ENCODE measurements at places on chromosomes 3 and 15.
A peak's percentile ranks its signal among the peaks of the same experiment; 100 is the strongest.

DNA sequence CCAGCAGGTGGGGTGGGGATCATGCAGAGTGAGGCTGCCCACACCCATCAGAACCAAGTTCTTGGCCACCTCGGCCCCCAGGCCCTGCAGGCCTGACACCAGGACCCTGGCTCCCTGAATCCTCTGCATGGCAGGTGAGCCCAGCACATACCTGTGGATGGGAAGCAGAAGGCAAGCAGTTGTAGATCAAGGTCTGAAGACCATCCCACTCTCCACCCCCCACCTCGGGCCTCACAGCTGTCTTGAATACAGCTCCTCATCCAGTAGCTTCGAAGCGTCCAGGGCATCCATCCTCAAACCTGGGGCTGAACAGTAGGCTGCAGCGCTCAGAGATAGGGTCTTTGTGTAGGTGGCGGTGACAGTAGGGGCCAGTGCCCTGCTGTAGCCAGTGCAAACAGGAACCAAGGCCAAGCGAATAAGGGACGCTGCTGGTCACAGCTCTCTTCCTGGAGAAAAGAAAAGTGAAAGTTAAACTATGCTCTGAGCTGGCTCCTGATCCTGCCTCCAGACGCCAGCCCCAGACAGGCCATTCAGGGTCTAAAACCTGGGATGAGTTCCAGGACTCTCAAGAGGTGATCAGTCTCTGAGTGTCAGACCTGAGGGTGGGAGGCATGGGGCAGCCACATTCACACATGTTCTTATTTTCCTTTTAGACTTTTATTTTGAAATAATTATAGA lies at the start of gene UBA7:
Gene UBA7, minus strand, starts transcription at position 457 of the 678 bp plus-strand sequence. Its CDS starts 166 bp downstream, at position 291.
- H3K4me3 ChIP-seq = peak within 1 kb of the TSS; percentile 57
- peaks cover 19% of the 10 kb centered on the region for H3K4me1 ChIP-seq
- no peaks in the 10 kb centered on the region for H3K27me3 ChIP-seq

- no peak for DNase-seq
- no peak overlapping the region for H3K27ac ChIP-seq
- no peaks in the 10 kb centered on the region for H3K4me1 ChIP-seq
- no peak overlapping the region for H3K4me3 ChIP-seq
- no peaks in the 10 kb centered on the region for H3K27me3 ChIP-seq
Measured at GRCh38 chr3:81270603-81271379, 490.7 kb downstream of the GBE1 start.

- no peaks in the 10 kb centered on the region for H3K36me3 ChIP-seq
- DNase-seq = no peak
- peaks cover 100% of the 10 kb centered on the region for H3K27me3 ChIP-seq
- H3K4me3 ChIP-seq = peak overlapping the region; percentile 14
- peaks cover 17% of the 10 kb centered on the region for H3K4me1 ChIP-seq
Measured at GRCh38 chr3:147393943-147394883, 12.1 kb downstream of the ZIC4 start.

GRCh38 chr15:66955871-66956585 lies 109.4 kb upstream of the SMAD3 start:
- H3K4me3 ChIP-seq = no peak overlapping the region
- H3K27ac ChIP-seq = no peak overlapping the region
- peaks cover 12% of the 10 kb centered on the region for H3K4me1 ChIP-seq

- H3K36me3 ChIP-seq = no peaks in the 10 kb centered on the region
- no peak overlapping the region for H3K27ac ChIP-seq
- H3K4me1 ChIP-seq = peaks cover 1% of the 10 kb centered on the region
- H3K27me3 ChIP-seq = no peaks in the 10 kb centered on the region
Measured at GRCh38 chr3:7315037-7315436, 454.1 kb downstream of the GRM7 start.

- H3K4me1 ChIP-seq = no peaks in the 10 kb centered on the region
- H3K36me3 ChIP-seq = no peaks in the 10 kb centered on the region
- no peak overlapping the region for H3K27ac ChIP-seq
- H3K4me3 ChIP-seq = no peak overlapping the region
- H3K27me3 ChIP-seq = no peaks in the 10 kb centered on the region
Measured at GRCh38 chr15:51629612-51630011, 7.0 kb upstream of the DMXL2 start.

GRCh38 chr15:62644216-62644888 lies 398.2 kb upstream of the TPM1 start:
- H3K27me3 ChIP-seq = no peaks in the 10 kb centered on the region
- no peak overlapping the region for H3K27ac ChIP-seq
- no peak for DNase-seq
- H3K4me1 ChIP-seq = peaks cover 18% of the 10 kb centered on the region

DNA sequence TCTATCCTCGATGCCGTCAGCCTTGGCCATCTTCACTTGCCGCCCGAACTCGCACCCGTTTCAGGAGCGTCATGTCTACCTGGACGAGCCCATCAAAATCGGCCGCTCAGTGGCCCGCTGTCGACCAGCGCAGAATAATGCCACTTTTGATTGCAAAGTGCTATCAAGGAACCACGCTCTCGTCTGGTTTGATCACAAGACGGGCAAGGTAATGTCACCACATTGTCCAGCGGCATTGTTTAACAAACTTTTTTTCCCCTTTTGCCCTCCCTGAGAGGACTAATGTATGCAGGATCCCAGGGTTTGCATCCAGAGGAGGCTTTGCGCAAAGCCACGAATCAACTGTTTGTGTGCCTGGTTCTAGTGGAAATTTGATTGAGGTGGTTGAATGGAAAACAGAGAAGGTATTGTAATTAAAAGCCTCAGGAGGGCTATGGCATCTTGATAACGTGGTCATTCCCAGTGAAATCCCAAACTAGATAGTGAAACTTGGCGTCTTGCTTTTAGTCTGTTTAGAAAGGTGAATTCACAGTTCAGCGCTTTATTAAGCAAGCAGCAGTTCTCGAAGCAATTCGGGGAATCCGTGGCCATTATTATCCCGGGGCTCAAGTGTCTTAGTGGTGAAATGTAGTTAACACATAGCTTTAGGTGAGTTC lies 1.7 kb downstream of the SLMAP start:
- H3K4me1 ChIP-seq = no peaks in the 10 kb centered on the region
- no peak for DNase-seq
- H3K36me3 ChIP-seq = peaks cover 22% of the 10 kb centered on the region
- peak overlapping the region; percentile 98 for H3K4me3 ChIP-seq
- H3K27ac ChIP-seq = peak overlapping the region; percentile 98

DNA sequence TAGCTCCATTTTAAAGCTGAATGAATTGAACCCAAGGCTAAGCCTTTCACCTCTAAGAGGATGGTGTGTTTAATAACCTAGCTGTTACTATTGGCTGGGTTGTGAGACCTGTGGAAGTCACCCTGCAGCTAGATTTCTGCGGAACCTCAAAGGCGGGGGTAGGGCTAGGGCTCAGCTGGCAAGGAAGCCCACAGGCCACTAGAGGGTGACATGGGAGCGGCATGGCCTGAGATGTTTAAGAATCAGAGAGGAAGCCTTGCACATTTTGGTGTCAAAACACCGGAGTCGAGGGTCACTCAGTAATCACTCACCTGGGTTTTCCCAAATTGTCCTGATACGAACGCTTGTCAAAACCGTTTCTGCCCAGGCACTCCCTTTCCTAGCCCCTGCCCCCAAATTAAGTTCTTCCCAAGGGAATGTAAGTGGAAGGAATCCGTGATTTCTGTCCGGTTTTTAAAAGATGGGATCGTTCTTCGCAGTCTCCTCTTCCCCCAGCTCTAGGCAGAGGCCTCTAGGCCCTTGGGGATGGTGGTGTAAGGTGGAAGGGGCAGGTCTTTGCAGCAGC lies 3.8 kb upstream of the ACAD9 start:
- no peak for DNase-seq
- H3K4me3 ChIP-seq = no peak overlapping the region
- H3K36me3 ChIP-seq = no peaks in the 10 kb centered on the region
- H3K27ac ChIP-seq = no peak overlapping the region
- no peaks in the 10 kb centered on the region for H3K27me3 ChIP-seq

- H3K27me3 ChIP-seq = no peaks in the 10 kb centered on the region
- no peak overlapping the region for H3K27ac ChIP-seq
- no peak for DNase-seq
- no peaks in the 10 kb centered on the region for H3K36me3 ChIP-seq
- H3K4me1 ChIP-seq = peaks cover 6% of the 10 kb centered on the region
Measured at GRCh38 chr3:178325330-178325729, 210.9 kb upstream of the KCNMB2 start.

DNA sequence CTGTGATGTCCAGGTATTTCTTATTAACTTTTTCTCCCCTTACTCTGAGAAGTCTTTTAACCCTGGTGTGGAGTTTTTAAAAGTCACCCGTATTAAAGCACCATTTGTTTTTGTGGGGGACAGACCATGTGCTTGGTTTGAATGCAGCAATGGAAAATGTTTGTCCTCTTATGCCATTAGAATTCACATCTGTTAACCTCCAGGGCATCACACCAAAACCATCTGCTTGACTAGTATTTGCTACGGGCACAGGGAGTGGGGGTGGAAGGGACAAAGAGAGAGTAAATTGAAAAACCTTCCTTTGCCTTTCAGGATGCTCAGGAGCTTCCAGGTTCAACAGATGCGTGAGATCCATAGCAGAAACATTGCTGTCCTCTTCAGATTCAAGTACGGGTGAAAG lies 61.4 kb upstream of the GOLGA8B start:
- H3K4me1 ChIP-seq = no peaks in the 10 kb centered on the region
- H3K36me3 ChIP-seq = no peaks in the 10 kb centered on the region
- no peaks in the 10 kb centered on the region for H3K27me3 ChIP-seq

GRCh38 chr3:96361241-96361640 lies 453.2 kb upstream of the EPHA6 start:
- no peaks in the 10 kb centered on the region for H3K36me3 ChIP-seq
- DNase-seq = no peak
- H3K4me3 ChIP-seq = no peak overlapping the region
- H3K27me3 ChIP-seq = no peaks in the 10 kb centered on the region

- H3K4me3 ChIP-seq = no peak overlapping the region
- DNase-seq = no peak
Measured at GRCh38 chr3:194888916-194889315, 203.2 kb downstream of the FAM43A start.

- no peaks in the 10 kb centered on the region for H3K27me3 ChIP-seq
- H3K27ac ChIP-seq = no peak overlapping the region
- H3K36me3 ChIP-seq = no peaks in the 10 kb centered on the region
- H3K4me3 ChIP-seq = no peak overlapping the region
Measured at GRCh38 chr3:129732200-129732876, 125.9 kb upstream of the PLXND1 start.

DNA sequence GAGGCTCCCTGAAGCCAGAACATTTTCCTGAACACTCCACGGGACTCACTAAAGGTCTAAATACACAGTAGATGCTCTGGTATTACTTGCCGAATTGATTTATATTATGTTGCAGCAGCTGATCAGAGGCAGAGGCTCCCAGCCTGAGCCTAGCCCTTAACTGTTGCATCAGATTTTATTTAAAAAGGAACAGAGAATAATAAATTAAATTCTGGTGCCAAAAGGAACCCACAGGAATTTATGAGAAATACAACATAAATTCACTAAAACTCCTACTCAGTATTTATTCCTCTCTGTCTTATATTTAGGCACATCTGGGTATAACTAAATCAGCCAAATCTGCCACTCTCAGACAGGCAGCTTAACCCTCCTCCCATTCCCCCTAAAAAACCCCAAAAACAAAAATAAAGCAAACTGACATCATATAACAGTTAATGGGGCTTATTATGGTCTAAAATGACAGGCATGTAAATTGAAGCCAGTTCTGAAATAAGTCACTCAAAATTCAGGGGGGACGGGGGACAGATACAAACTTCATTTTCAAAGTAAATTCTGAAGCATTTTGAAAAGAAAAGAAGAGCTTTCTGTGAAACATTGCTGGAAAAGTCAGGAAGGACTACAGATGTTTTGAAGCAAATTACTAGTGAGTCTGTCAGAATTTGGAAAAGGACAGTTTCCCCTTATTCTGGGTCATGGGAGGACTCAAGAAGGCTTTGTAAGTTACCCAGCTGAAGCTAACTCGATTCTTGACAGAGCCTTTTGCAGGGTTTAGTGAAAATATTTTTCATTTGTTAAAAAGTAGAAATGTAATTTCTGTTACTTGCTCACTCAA lies 53.8 kb upstream of the CORO2B start:
- no peak overlapping the region for H3K4me3 ChIP-seq
- DNase-seq = no peak
- no peaks in the 10 kb centered on the region for H3K36me3 ChIP-seq
- no peaks in the 10 kb centered on the region for H3K27me3 ChIP-seq
- no peaks in the 10 kb centered on the region for H3K4me1 ChIP-seq

DNA sequence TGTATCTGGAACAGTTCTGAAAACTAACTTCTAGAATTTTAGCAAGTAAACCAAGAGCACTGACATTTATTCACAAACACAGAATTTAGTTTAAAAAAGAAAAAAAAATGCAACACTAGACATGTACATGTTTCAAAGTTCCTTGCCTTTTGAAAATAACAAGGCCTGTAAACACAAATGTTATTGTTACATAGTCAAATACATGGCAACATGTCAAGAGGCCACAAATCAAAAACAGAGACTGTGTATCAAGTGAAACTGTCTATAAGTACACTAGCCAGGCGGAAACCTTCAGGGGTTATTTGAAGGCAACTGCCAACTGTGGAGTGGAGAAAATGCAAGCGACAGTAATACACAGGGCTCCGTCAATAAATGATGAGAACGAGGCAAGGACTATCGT lies 547.6 kb downstream of the FOXP1 start:
- H3K36me3 ChIP-seq = no peaks in the 10 kb centered on the region
- no peak overlapping the region for H3K4me3 ChIP-seq
- peaks cover 13% of the 10 kb centered on the region for H3K4me1 ChIP-seq
- H3K27ac ChIP-seq = no peak overlapping the region

DNA sequence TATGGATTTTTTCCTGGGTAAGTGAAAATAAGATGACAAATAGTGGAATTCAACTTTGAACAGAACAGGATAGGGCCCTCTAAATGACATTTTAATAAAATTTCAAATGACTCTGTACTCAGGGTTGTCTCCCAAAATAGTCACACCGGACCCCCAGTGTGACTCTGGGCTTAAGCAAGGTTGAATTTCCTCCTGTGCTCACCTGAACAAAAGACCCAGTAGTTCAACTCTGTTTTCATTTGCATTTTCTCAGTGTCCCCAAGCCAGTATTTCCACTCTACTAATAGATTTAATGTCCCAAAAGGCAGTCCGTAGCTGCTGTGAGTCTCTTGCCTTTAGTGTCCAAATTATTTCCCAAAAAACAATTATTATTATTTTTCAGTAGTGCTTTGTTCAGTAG lies 296.6 kb downstream of the PLOD2 start:
- no peaks in the 10 kb centered on the region for H3K27me3 ChIP-seq
- no peak overlapping the region for H3K4me3 ChIP-seq
- H3K36me3 ChIP-seq = no peaks in the 10 kb centered on the region

- DNase-seq = no peak
- H3K36me3 ChIP-seq = no peaks in the 10 kb centered on the region
- H3K27me3 ChIP-seq = no peaks in the 10 kb centered on the region
- H3K4me1 ChIP-seq = peaks cover 4% of the 10 kb centered on the region
Measured at GRCh38 chr3:185397676-185398075, 34.7 kb downstream of the MAP3K13 start.

DNA sequence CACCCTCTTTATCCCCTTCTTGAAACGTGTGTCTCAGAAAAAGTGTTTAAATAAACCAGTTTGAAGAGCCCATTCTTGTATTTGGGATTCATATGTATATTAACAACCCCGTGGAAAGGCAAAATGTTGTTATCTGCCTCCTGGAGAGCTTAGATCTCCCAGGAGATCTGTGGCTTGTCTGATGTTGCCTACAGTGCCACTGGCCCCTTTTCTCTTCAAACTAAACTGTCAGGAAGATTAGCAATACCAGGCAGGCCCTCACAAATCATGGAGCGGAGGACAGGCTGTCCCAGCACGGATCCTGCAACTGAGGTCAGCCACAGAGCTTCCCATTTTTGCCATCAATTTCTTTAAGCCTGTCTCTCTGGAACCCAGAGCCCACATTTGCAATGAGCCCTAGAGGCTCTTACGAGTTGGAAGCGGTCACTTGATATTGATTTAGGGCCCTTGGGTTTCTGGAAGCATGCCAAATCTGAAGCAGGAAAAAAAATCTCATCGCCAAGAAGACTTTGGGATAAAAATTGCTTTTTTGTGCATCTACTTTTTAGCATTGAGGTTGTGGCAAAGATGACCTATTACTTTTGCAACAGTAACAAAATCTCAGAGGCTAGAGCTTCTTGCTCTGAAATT lies 234.1 kb downstream of the OPA1 start:
- H3K27ac ChIP-seq = peak overlapping the region; percentile 53
- no peaks in the 10 kb centered on the region for H3K27me3 ChIP-seq
- no peaks in the 10 kb centered on the region for H3K36me3 ChIP-seq
- DNase-seq = no peak
